Cardiac septum (tissue), 1 donor: ENCODE measurements at places on chromosomes 1 and 21. TPM values are rescaled to one million over a fixed set of nuclear protein-coding genes. Genes with fewer than 3 reads are reported as not detected.
A peak's percentile ranks its signal among the peaks of the same experiment; 100 is the strongest.

Gene HSD3B2
- total RNA-seq, result not detected

Gene F13B
- total RNA-seq, result not detected

GRCh38 chr1:20632386-20632785 is 872 bp upstream of the PINK1 start:
- no peak for DNase-seq

DNA sequence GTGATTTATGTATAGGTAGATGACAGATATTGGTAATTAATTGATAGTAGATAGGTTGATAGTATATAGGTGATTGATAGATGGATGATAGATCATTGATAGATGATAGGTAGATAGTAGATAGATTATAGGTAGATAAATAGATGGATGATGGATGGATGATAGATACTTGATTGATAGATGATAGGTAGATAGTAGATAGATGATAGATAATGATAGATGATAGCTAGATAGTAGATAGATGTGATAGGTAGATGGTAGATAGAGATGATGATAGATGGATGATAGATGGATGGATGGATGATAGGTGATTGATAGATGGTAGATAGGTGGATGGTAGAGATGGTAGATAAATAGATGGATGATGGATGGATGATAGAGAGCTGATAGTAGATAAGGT is 62.0 kb upstream of the SAMD11 start:
- DNase-seq, result no peak

GRCh38 chr1:37317870-37318467 is 156.4 kb upstream of the ZC3H12A start:
- no peak for DNase-seq

Gene FCMR
- total RNA-seq, result 4.4 TPM

Gene PTGFR
- 2.0 TPM for total RNA-seq

Gene IRF2BP2
- 65.6 TPM for total RNA-seq

DNA sequence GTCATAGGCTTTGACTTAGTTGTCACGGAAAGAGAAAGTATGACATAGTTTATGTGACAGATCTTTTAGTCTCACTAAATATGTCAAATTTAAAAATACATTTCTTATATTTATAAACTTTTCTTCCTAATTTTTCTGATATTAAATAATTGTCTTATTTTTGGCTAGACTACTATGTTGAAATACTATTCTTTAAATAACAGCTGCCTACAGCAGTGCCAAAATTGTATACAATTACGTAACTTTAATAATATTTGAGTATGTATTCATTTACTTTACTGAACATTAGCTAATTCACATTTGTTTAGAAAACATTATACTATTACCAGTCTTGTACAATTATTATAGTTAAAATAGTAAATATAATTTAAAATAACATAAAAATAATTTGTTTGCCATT is 137.4 kb downstream of the ADGRL4 start:
- DNase-seq, result no peak

Gene CLK2
- 24.7 TPM for total RNA-seq

DNA sequence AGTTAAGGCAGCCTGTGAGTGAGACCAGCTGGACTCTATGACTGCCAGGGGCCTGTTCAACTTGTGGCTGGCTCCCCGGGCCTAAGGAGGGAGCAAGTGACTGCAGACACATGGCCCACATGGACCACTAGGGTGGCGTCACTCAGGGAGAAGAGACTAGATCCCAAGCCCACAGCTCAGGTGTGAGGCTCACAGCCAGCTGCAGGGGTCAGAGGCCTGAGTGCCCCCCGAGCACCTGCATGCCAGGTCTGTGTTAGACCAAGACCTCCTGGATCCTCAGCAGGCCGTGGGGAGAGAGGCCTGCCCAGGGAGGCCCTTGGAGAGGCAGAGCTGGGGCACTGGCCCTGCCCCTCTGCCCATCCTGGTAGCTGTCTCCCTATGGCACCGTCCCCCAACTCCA is 142.4 kb upstream of the RUNX3 start:
- peak; percentile 38 for DNase-seq

DNA sequence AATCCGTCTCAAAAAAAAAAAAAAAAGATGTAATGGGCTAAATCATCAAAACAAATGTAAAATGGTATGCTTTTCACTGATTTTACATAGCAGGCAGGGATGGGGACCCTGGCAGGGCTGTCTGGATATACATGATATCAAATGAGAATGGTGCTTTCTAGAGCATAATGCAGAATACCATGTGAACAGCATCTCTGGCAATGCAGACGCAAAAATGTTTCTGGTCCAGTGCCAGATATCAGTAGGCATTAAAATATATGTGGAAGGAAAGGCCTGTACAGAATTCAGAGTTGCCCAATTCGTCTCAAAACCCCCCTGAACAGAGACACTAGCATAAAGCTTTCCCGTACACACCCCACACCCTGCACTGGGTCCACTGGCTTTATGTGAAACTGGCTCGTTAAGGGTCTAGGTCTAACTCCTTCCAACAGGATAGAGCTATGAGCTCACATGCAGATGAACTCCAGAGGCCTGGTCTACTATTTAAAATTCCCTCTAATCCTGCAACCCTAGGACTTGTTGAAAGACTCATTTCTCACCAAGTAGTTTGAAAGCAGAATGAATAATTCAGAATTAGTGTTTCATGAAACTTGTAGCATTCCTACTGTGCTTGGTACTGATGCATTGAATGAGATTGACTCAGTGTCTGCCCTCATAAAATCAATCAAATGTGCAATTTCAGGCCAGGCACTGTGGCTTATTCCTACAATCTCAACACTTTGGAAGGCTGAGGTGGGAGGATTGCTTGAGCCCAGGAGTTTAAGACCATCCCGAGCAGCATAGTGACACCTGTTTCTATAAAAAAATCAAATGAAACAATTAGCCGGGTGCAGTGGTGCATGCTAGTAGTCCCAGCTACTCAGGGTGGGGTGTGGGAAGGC is 2.6 kb upstream of the MYSM1 start:
- DNase-seq, result no peak

DNA sequence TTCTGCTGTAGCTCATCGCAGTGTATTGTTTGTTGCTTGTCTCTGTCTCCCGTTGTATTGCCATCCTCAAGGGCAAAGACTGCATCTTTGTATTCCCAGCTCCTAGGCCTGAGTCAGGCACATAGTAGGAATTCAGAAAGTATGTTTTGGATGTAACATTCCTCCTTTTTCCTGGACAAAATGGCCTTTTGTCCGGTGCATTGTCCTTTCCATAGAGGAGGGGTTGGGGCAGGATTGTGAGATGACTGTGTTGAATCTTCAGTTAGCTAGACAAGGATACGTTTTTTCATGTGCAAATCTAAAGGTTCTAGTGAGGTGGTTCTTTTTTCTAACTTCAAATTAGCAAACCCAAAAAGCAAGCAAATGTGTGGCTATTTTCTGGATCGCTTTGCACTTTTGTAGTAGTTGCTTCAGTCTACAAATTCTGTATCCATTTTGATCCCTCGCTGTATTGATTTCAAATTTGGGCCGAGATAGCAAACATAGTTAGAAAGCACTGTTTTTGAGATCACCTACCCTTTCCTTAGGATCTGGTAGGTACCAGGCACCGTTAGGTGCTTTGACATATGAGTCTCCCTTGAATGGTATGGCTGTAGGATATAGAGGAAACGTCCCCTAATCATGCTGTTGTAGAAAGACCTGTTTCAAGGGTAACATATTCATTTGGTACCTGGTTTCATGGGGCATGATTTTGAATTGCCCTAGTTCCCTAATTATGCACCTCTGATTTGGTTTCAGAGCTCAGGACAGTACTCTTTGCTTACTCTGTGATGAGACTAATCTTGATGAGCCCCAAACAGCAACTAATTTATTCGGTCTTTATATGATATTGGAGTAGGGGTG is 1.2 kb downstream of the PPP1R8 start:
- no peak for DNase-seq

DNA sequence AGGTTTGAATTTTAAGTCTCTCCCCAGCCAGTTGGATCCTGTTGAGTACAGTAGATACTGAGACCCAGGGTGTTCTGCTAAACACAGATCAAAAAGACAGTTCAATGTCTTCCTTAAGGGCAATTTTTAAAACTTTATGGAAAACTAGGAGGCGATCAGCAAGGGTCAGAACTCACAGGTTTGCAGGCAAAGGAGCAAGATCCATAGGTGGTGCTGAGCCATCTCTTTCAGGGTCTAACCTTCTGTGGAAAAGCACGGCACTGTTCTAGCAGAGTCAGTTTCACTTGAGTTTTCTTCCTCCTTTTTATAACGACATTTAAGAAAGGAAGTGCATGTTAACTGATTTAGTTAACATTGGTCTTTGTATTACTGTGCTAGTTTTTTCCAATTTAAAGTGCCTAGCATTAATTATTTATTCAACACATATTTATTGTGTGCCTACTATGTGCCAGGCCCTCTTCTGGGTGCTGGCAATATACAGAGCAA is at the start of gene CD84:
CD84 (minus strand) TSS at position 281 of the 486 bp plus-strand sequence; CDS start at position 222, 59 bp downstream.
- DNase-seq, result no peak

DNA sequence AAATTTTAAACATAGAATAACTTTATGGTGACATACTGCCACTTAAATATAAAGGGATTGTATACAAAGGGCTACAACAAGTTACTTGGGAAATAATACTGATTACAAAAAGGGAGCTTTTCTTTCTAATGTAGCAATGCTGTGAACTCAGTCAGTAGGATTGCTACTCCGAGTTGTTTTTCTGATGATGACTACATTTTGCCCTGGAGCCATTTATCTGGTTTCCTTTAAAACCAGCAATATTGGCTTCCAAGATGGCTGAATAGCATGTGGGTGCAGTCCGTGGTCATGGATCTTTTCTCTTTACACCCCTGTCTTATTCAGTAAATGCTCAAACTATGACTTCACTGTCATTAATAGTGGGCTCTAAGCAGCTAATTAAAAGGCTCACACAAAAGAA is 92.6 kb upstream of the NEK7 start:
- no peak for DNase-seq

GRCh38 chr21:44869781-44870747 is 3.4 kb downstream of the PTTG1IP start:
- DNase-seq, result peak; percentile 80

Gene PCP4
- total RNA-seq, result 1.5 TPM
